ENCODE measurements at places on chromosomes 5 and 9. TPM values are rescaled to one million over a fixed set of nuclear protein-coding genes. Genes with fewer than 3 reads are reported as not detected.

DNA sequence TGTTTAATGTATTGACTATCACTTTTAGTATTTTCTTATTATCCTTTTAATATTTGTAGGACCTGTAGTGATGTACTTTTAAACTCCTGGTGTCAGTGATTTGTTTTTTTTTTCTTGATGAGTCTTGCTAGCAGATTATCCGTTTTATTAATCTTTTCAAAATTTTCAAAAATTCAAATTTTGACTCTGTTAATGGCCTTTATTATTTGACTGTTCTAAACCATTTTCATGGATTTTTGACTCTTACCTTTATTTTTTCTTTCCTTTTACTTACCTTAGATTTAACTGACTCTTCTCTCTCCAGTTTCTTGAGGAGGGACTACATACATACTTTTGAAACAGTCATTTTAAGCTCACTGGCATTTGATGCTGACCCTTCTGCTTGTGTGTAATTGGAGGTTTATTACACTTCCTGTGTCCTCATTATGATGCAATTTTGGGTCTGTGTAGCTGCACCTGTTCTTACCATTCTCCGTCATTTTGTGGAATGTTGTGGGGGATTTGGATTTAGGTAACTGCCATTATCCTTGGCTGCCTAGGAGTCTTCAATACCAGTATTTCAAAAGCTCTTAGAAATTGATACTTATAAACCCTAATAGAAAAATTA, 32.0 kb upstream of the EXOC3 start:
- no peak for DNase-seq

DNA sequence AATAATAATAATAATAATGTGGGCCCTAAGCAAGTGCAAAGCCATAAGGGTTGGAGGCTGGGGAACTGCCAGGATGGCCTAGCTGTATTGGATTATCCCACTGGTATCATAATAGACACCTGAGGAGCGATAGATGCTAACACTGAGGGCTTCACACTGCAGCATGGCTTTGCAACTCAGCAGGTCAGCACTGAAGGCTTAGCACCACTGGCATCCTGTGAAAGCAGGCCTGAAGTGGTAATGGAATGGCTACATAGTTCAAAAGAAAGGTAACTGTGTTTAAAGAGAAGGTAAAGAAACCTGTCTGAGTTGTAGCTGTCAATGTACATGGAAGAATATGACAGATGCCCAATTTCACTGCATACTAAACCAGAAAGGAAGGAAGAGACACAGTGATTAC, 359.0 kb downstream of the OSTF1 start:
- DNase-seq: no peak

DNA sequence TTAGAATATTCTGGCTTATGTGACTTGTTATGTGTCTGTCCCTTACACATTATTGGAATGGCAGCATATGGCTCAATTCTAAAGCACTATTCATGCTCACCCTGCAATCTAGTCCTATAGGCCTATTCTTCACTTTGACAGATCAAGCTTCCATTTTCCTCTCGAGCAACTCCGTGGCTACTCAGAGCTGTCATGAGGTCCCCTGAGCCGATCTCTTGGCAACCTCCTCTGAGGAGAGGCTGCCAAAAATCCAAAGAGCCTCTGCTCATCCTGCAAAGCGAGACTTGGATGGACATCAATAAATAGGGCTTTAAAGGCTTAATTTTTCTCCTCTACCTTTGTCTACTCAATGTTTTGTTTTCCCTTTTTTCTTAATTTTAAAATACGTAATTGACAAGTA, 163.8 kb downstream of the GABRB2 start:
- peak; percentile 49 for DNase-seq

DNA sequence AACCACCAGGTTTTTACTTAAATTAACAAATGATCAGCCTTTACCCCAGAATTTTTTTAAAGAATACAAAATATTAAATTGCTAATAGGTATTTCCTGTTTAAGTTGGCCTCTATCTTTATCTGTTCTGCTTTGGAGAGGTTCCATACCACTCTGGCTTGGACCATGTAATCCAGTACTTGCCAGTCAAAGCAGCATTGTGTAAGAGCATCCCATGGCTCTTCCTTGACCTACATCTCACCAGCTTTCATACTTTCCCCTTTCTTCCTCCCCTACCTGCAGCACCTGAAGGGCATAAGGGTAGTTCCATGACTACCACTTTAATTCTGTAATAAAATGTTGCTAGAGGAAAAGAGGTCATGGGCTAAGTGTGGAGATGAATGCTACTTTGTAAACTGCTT, 140.8 kb upstream of the MTAP start:
- no peak for DNase-seq

GRCh38 chr9:78030296-78030552, 1.4 kb downstream of the GNAQ start:
- DNase-seq: peak; percentile 44

GRCh38 chr5:17854901-17855300, 220.6 kb downstream of the TAF11L14 start:
- DNase-seq: no peak

- DNase-seq: peak; percentile 60
Observed at GRCh38 chr9:131008909-131009618, at the start of gene LAMC3. LAMC3 (plus strand) TSS chr9:131009174; CDS start chr9:131009215, 41 bp downstream.

- DNase-seq: no peak
Observed at GRCh38 chr5:80260461-80260860, 4.6 kb upstream of the SERINC5 start.

GRCh38 chr5:43947935-43948334, 345.0 kb downstream of the NNT start:
- no peak for DNase-seq

GRCh38 chr5:75512383-75513074, 838 bp downstream of the POLK start:
- DNase-seq: no peak

- no peak for DNase-seq
Observed at GRCh38 chr5:144779368-144779767, 608.7 kb downstream of the KCTD16 start.

GRCh38 chr5:147763791-147764525, 18.6 kb downstream of the JAKMIP2 start:
- no peak for DNase-seq

- peak; percentile 87 for DNase-seq
Observed at GRCh38 chr5:79025054-79025472, 40.0 kb upstream of the ARSB start.

DNA sequence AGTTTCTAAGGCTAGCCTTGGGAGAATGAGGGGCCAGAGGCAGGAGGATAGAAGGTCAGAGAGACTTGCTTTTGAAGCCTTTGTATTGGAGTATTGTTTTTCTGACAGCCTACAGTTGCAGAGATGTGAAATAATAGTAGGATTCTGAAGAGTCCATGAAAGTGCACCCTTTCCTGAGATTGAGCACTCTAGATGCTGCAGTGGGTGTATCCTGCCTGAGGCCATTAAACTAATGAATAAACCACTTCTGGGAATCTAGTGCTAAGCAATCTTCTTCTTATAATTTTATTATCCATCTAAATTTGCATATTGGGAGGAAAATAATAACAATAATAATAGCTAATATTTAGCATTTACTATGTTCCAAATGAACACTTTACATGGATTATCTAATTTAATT, 19.3 kb upstream of the NNT start:
- no peak for DNase-seq

- DNase-seq: no peak
Observed at GRCh38 chr9:96513622-96514021, 63.7 kb downstream of the HABP4 start.

DNA sequence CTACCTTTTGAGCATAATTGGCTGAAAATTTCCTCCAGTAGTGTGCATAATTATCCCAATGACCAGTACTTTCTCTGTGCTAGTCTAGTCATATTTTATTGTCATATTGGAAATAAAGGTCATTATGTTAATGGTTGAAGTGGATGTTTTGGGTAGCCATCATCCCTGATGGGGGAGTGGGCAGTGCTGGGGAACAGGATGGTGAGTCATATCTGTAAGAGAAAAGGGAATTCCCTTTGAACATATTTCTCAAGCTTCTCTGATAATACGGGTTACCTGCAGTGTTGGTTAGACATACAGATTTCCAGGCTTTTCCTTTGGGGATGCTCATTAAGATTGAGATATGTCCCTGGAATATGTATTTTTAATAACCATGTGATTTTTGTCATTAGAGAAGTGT, 33.3 kb upstream of the SPATA31D4 start:
- no peak for DNase-seq

GRCh38 chr5:148732692-148733091, 78.4 kb upstream of the HTR4 start:
- DNase-seq: no peak

Gene ARSI
- 18.9 TPM for total RNA-seq

Gene RHOBTB3
- 188 TPM for total RNA-seq

Gene HSD17B3
- total RNA-seq: not detected

Gene CER1
- total RNA-seq: not detected

Gene AGGF1
- 29.1 TPM for total RNA-seq

Gene AGXT2
- not detected for total RNA-seq

Gene COL23A1
- total RNA-seq: 5.4 TPM

Gene C5orf58
- not detected for total RNA-seq
